Activated CD4-positive, alpha-beta T cell treated with anti-CD3 and anti-CD28 coated beads for 24 hours (primary cell): ENCODE measurements at places on chromosomes 3 and 15.

- DNase-seq = no peak
Measured at GRCh38 chr3:53819163-53819868, 26.9 kb downstream of the CHDH start.

GRCh38 chr3:95567346-95567745 is 1247.0 kb upstream of the EPHA6 start:
- no peak for DNase-seq

GRCh38 chr3:112759681-112760080 is 87.0 kb downstream of the CD200R1L start:
- no peak for DNase-seq

DNA sequence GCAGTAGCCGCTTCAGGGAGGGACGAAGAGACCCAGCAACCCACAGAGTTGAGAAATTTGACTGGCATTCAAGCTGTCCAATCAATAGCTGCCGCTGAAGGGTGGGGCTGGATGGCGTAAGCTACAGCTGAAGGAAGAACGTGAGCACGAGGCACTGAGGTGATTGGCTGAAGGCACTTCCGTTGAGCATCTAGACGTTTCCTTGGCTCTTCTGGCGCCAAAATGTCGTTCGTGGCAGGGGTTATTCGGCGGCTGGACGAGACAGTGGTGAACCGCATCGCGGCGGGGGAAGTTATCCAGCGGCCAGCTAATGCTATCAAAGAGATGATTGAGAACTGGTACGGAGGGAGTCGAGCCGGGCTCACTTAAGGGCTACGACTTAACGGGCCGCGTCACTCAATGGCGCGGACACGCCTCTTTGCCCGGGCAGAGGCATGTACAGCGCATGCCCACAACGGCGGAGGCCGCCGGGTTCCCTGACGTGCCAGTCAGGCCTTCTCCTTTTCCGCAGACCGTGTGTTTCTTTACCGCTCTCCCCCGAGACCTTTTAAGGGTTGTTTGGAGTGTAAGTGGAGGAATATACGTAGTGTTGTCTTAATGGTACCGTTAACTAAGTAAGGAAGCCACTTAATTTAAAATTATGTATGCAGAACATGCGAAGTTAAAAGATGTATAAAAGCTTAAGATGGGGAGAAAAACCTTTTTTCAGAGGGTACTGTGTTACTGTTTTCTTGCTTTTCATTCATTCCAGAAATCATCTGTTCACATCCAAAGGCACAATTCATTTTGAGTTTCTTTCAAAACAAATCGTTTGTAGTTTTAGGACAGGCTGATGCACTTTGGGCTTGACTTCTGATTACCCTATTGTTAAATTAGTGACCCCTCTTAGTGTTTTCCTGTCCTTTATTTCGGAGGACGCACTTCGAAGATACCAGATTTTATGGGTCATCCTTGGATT is at the start of gene MLH1:
Gene MLH1 (plus strand): TSS at position 193 of the 958 bp plus-strand sequence. CDS start 30 bp downstream, at position 223.
- DNase-seq = peak; percentile 99

- no peak for DNase-seq
Measured at GRCh38 chr3:87437765-87438164, 161.4 kb upstream of the POU1F1 start.

GRCh38 chr3:180782195-180782984 is 103.1 kb upstream of the CCDC39 start:
- no peak for DNase-seq

DNA sequence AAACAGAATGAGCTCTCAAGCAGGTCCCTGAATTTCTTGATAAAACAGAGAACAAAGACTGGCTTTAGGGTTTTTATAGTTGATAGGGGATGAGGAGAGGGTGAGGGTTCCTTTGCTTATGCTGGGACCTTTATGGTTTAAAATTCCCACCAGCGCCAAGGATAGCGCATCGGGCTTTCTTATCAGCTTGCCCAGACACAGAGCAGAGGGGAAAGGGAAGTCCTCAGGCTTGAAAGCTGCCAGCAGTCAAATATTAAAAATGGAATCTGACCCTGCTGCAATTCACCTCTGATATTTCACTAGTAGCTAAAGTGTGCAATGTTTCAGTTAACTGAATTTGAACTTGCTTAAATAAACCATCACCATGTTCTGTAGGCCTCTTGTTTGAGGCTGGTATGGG is 55.0 kb upstream of the EPHA3 start:
- DNase-seq = no peak

- DNase-seq = no peak
Measured at GRCh38 chr15:79535536-79535935, 103.4 kb downstream of the MINAR1 start.

- DNase-seq = no peak
Measured at GRCh38 chr3:100069472-100069871, 44.8 kb downstream of the FILIP1L start.

GRCh38 chr3:133491481-133492059 is 81.9 kb upstream of the CDV3 start:
- no peak for DNase-seq

DNA sequence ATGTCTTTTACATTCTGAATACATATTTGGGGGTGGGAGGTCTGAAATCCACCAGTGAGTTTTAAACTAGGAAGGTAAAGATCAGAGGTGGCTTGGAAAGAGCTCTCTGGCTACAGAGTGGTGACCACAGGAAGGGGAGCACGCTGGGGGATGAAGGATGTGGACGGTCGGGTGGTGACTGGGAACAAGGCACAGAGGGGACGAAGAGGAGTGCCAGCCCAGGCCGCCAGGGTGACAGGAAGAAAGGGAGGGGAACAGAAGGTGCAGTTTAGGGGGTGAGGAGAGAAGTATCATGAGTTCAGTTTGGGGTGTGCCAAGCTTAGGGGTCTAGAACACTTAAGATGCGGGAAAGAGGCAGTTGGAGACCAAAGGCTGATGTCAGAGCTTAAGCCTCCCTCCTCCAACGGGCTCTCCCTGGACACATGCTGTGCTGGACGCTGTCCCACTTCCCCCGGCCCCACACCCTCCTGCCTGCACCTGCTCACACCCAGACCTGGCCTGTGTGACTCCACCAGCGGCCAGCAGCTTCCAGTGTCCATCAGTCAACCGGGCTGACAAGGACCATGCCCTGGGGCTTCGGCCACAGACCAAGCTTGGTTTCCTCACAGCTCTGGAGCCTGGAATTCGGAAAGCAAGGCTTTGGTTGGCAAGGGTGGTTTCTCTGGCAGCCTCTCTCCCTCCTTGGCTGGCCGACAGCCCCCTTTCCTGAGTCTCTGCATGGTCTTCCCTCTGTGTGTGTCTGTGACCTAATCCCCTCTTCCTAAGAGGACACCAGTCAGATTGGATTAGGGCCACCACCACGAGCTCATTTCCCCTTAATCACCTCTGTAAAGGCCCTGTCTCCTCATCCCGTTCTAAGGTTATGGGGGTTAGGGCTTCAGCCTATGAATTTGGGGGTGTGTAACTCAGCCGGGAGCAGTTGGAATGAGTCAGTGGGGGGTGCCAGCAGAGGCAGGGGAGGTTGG is 120.4 kb upstream of the IQSEC1 start:
- no peak for DNase-seq

DNA sequence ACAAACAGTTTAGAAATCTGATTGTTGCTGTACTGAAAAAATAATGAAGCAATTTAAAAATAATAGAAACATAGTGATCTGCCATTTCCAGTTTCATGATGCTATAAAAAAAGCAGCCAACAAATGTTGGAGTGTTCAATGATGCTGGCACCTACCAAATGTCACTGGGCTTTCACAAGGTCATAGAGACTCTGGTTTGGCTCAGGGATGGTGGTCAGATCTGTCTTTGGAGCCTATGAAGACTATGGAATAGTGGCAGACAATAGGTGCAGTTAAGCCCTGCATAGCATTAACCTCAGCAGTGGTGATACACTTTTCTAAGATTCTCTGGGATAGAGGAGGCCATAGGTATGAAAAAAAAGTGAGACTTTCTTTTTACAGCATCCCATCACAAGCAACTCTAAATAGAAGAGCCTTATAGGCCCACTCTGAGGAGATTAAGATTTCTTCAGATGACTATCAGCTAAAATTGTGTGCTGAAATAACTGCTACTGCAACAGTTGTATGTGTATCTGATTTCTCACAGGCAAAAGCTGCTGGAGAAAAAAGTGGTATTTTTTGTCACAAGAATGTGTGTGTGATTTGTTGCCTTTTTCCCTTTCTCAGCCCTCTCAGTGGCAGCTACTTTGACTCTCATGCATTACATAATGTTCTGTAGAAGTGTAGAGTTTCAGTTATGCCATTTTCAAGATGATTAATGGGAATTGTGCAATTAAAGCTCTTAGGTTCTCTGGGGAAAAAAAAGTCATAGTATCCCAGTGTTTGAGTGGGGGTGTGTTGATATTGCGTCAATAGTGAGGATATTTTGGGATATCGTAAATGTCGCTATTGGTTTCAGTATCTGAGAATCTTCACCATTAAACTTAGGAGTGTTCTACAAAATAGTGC is 137.4 kb downstream of the MBNL1 start:
- no peak for DNase-seq

GRCh38 chr15:66071921-66072295 is 181.6 kb downstream of the MEGF11 start:
- no peak for DNase-seq

DNA sequence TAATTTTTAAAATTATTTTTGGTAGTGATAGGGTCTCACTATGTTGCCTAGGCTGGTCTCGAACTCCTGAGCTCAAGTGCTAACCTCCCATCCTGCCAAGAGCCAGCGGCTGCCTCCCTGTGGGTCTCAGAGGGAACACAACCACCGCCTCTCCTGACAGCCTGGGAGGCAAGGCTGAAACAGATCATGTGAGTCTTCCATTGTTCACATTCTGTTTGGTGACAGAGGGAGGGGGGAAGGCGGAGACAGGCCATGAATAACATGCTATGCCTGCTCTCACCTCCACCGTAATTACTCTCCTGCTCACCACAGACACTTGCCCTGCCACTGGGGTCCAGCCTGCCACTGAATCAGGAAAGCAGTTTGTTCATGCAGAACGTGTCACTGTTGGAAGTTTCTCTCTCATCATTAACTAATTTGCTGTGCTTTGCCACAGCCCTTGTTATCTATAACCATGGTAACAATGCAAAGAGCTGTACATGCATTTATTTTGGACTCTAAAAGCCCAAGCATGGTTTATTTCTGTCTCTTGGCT is 78.4 kb upstream of the RASGRF1 start:
- no peak for DNase-seq

DNA sequence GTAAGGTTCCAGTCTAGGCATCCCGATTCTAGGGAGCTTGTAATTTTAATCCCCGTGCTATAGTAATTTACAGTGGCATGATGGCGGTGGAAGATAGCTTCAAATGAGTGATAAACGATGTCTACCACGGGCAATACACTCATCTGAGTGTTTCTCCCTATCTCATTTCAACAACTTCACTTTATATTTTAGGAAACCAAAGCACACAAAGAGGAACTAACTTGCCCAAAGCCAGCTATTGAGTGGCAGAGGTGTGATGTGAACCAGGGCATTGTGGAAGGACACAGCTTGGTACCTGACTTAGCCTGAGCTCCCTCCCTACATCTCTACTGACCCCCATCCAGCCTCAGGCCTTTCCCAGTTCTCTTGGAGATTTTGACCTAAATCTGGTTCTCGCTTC is 16.9 kb upstream of the FILIP1L start:
- no peak for DNase-seq

DNA sequence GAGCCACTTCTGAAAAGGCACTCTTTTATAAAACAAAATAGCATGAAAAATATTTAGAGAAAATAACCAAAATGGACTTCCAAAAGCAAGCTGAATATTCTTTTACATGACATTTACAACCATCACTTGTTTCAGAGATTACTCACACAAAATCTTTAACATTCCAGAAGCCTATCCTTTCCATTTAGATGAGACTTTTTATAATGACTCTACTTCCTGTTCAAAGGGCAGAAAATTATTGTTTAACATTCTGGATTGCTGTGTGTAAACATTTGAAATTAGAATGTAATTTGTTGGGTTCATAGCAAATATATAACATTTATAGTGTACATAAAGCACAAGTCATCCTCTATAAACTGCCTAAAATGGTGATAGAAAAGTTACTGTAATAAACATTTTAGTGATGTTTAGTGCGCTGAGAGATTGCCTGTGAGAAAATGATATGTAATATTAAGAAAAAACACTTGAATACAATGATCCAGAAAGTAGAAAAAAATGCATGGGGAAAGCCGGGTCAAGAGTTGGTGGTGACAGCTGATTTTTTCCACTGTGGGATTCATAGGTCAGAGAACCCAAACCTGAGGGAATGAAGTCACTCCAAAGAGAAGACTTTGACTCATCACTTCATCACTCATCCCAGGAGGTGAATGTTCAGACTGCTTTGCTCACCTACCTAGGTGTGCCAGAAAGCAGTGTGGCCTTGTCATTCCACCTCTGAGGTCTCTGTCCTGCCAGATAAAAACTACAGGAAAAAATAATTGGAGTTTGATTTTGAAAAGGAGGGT is 305.8 kb downstream of the ARPP21 start:
- DNase-seq = no peak

- no peak for DNase-seq
Measured at GRCh38 chr3:183061391-183062172, 37.7 kb downstream of the MCCC1 start.
